AG10803 (cell line): ENCODE measurements at places on chromosomes 1 and 21.

DNA sequence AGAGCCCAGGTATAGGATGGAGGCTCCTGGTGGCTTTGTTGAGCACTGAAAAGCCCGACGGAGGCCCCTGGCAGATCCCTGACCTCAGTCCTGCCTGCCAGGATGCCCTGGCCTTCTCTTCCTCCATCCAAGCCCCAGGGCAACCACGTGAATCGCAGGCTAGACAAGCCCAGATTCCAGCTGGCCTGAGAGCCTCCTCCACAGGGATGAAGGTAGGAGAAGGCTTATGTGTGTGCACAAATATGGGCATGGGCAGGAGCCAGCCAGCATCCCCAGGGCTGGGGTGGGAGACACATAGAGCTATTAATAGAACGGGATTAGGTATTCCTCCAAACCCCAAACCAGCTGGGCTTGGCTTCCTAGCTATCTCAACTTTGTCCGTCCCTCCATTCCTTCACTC, 4.0 kb upstream of the EXTL1 start:
- DNase-seq = peak; percentile 48

DNA sequence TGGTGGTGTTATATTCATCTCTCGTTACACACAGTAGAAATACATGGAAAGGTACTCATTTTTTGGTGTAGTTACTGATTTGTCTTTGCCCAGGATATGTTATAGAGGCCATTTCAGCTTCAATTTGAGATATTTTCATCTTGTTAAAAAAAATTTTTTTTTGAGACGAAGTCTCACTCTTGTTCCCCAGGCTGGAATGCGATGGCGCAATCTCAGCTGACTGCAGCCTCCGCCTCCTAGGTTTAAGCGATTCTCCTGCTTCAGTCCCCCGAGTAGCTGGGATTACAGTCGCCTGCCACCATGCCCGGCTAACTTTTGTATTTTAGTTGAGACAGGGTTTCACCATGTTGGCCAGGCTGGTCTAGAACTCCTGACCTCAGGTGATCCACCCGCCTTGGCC, 19.0 kb downstream of the MORC3 start:
- no peak for DNase-seq

- peak; percentile 12 for DNase-seq
Measured at GRCh38 chr1:185355947-185356346, 38.9 kb upstream of the IVNS1ABP start.

DNA sequence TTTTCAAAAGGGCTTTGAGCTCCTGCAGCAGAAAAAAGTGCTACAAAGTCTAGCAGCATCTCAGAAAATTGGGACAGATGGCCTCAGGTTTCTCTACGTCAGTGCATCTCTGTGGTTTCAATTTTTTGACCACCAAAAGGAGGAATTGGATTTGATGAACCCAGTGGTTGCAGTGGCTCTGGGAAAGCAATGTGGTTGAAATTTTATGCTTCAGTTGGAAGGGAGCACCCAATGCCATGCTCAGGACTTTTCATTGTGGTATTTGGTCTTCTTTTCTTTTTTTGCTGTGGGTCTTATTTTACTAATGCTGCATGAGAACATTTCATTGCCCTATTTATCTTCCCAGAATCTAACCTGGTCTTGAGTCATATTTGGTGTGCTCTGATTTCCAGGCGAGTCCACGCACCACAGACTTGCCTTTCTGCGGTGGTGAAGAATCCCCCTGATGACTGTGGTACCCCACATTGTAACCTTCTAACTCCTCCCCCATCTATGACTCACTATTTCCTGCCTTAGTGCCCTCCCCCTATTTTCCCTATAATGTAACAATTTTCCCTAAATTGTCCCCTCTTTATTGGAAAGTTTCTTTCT, 56.7 kb downstream of the S1PR1 start:
- peak; percentile 56 for DNase-seq

DNA sequence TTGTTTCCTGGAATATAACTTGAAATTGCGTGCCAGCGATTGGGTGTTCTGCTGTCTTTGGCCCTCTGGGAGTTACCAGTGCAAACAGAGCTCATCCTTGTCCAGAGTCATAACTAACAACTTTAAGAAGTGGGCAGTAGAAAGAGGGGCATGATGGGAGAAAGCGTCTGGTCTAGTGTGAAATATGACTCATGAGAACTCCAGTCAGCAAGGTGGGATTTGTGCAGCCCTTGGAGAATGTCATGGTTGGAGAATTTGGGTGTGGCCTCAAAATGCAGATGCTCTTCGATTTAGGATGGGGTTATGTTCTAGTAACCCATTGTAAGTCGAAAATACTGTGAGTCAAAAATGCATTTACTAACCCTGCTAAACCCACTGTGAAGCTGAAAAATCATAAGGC, 12.9 kb downstream of the ATP1B1 start:
- peak; percentile 38 for DNase-seq

- DNase-seq = peak; percentile 83
Measured at GRCh38 chr21:27476696-27477095, 509.8 kb upstream of the ADAMTS5 start.

DNA sequence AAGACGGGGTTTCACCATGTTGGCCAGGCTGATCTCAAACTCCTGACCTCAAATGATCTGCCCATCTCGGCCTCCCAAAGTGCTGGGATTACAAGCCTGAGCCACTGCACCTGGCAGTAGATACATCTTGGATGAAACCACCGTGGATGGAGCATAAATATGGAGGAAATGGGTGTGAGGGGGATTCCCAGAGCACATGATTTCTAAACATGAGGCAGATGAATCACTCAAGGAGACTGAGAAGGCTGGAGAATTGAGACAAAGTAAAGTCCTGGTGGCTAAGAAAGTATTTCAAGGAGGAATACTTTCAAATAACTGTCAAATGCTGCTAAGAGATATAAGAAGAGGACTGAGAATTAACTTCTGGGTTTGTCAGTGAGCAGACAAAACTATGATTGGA, 5.4 kb upstream of the PGBD5 start:
- DNase-seq = no peak

DNA sequence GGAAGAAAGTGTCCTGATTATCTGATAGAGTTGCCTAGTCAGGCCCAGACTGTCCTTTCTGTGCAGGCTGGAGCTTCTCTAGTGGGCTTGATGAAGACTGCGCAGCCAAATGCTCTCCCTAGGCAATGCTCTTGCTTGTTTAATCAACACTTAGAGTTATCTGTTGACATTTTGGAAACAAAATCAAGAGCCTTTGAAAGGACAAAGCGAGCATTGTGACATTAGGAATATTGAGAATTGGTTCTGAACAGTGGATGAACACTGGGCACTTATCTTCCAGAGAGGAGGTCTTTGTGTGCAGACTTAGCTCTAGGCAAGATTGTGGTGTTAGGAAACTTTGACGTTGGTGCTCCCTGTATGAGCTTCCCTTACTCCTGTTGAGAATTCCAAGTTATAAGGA, 94.5 kb downstream of the DNTTIP2 start:
- no peak for DNase-seq

DNA sequence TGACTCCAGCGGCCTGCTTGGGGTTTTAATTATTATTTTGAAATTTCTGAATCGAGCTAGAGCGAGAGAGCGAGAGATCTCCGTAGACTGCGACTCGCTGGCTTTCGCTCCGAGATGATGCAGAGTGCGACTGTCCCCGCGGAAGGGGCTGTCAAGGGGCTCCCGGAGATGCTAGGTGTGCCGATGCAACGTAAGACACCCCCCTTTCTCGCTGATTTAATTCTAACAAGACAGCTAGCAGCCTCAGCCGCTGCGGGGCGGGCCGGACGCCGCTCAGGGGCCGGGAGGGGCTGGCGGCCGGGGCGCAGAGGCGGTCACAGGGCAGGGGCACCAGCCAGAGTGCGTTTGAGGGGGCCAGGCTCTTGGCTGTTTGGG, 339 bp downstream of the LHX4 start:
- no peak for DNase-seq

- DNase-seq = peak; percentile 98
Measured at GRCh38 chr1:41101950-41102607, 80.6 kb upstream of the SLFNL1 start.

DNA sequence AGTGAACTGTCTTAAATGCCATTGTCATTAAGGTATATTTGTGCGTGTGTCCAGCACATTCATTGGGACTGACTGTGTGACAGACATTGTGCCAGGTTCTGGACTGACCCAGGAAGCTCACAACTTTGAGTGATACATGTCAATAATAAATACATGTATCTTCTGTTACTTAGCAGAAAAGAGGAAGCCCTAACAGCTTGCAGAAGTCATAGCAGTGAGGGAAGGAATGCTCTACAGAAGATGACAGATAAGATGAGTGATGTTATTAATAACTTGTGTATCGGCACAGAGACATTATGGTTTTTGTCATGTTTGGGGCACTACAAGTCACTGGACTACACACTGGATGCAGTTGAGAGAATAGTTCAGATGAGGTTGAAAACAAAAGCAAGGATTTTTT, 1.2 kb upstream of the SRSF11 start:
- DNase-seq = no peak

DNA sequence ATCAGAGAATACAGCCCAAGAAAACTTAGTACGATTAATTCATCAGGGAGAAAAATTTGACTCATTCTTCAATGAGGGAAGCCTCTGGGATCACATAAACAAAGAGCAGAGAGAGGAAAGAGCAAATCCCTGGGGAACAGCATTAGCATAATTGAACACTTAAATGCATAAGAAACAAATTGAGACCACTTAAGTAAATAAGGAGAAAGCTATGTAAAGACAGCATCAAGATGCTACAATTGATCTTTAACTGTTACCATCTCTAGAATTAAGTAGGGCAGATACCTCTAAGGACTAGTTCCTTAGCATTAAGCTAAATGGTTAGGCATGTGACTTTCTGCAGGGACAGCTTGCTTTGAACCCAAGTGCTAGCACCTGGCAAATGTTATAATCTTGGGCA, 265.1 kb upstream of the NEGR1 start:
- peak; percentile 4 for DNase-seq
